Fibroblast of the aortic adventitia (primary cell): ENCODE measurements at places on chromosomes 7 and 10. TPM values are rescaled to one million over a fixed set of nuclear protein-coding genes. Genes with fewer than 3 reads are reported as not detected.

GPAM gene
- total RNA-seq = 8.6 and 10.9 TPM in 2 replicates

CPXM2 gene
- 31.6 and 64.0 TPM in 2 replicates for total RNA-seq

DKK1 gene
- total RNA-seq = 51.7 and 123 TPM in 2 replicates

CRYGN gene
- total RNA-seq = 0.09 and 0.16 TPM in 2 replicates

CRHR2 gene
- not detected in 2 replicates for total RNA-seq

CCDC3 gene
- 0.25 and 3.9 TPM in 2 replicates for total RNA-seq

NKX1-2 gene
- total RNA-seq = not detected in 2 replicates

LRIT1 gene
- not detected in 2 replicates for total RNA-seq

CDC14C gene
- total RNA-seq = not detected in 2 replicates

OR2A7 gene
- 0.81 and 0.98 TPM in 2 replicates for total RNA-seq

ADCYAP1R1 gene
- not detected in 2 replicates for total RNA-seq

EN2 gene
- under 0.01 TPM in 1 of 2 replicates, not detected in the other for total RNA-seq

FAM25C gene
- total RNA-seq = not detected in 2 replicates

ACTR3C gene
- 0.54 TPM in 1 of 2 replicates, not detected in the other for total RNA-seq

NODAL gene
- total RNA-seq = not detected in 2 replicates

GPRIN2 gene
- total RNA-seq = not detected in 2 replicates

AOC1 gene
- not detected in 2 replicates for total RNA-seq

IL15RA gene
- total RNA-seq = 2.1 and 5.7 TPM in 2 replicates

ASB4 gene
- total RNA-seq = not detected in 2 replicates

SPDYE8 gene
- not detected in 2 replicates for total RNA-seq

WEE2 gene
- under 0.01 TPM in 1 of 2 replicates, not detected in the other for total RNA-seq

SLC39A12 gene
- total RNA-seq = not detected in 2 replicates

CNNM1 gene
- 0.09 and 0.41 TPM in 2 replicates for total RNA-seq

PDZD7 gene
- total RNA-seq = 0.16 and 0.27 TPM in 2 replicates

ZNF503 gene
- total RNA-seq = 21.7 and 29.8 TPM in 2 replicates

EVX1 gene
- total RNA-seq = not detected in 2 replicates

PNLIPRP3 gene
- total RNA-seq = not detected in 2 replicates

SPAM1 gene
- not detected in 2 replicates for total RNA-seq

PRRT4 gene
- total RNA-seq = 0.27 and 0.82 TPM in 2 replicates
